ENCODE measurements at places on chromosomes 1 and 21.
A peak's percentile ranks its signal among the peaks of the same experiment; 100 is the strongest.

DNA sequence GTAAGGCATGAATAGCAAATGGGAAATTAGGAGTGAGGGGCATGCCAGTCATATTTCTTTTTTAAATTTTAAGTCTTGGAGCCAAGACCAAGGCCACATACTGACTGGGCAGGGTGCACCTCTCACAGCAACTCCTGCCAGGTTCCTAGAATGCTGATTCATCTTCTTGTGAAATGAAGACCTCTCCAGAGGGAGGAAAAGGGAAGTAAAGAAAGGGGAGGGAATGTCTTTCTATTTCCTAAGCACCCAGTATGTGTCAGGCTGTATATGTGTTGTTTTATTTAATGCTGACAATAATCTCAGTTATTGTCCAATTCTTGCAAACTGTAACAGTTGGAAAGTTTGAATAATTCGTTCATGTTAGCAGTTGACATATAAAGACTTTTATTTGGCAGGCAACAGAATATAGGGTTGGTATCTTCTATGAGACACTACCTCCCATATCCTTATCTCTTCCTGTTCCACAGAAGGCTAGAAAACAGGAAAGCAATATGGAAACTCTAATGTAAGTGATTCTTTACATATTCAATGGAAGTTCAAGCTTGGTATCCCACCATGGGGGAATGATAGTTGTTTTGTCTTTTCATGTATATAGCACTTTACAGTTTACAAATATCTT, 259.1 kb upstream of the USP24 start:
- DNase-seq = no peak

DNA sequence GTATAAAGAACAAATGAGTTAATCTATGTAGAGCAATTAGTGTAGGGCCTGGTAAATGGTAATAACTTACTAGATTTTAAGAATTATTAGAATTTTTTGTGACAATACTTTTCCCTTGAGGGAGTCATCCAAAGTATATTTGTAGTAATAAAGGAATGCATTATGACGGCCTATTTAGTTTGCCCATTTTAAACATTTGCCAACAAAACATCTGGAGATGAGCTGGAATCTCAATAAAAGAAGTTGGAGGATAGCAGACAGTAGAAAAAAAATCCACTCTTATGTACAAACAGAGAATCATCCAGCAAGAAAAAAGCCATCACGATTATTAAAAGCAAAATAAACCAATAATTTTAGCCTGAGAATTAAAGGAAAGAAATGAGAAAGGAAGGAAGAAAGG, 567.3 kb upstream of the ADAMTS5 start:
- DNase-seq = no peak

- no peak for DNase-seq
Observed at GRCh38 chr1:80656014-80656636, 1144.6 kb upstream of the ADGRL2 start.

DNA sequence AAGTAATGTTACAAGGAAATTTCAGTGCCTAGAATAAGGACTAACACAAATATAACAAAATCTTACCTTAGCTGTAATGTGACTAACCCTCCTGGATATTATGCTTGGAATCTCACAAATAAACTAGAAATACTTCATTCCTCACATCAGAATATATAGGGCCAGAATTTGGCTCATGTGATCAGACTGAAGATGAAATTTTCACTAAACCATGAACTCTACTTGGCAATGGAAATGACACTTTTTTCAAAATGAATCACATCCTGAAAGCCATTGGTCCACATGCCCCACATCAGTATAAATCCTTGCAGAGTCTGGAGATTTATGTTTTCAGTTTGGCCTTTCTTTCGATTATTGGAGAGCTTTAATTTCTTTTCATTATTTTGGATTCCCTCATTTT, 227.8 kb downstream of the NRIP1 start:
- DNase-seq = no peak

GRCh38 chr21:40164905-40165772, 297.9 kb downstream of the PCP4 start:
- DNase-seq = no peak

DNA sequence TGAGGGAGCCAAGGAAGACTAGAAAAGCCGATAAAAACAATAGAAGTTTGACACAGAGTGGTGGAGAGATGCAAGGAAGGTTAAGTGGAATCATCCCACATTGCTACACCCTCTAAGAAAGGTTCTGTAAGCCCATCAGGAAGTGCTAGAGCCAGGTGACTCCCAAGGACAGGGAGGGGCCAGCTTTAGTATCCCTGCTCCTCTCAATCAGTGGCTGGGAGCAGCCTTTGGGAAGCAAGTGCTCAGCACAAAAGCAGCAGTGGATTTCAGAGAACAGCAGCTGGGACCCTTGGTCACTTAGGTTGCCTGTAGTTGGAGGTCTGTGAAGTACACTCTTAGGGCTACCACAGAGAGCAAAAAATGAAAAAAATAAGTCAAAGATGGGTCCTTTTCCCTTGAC, 42.5 kb downstream of the NME7 start:
- no peak for DNase-seq

- no peak for DNase-seq
Observed at GRCh38 chr1:204549313-204549712, 33.1 kb downstream of the MDM4 start.

DNA sequence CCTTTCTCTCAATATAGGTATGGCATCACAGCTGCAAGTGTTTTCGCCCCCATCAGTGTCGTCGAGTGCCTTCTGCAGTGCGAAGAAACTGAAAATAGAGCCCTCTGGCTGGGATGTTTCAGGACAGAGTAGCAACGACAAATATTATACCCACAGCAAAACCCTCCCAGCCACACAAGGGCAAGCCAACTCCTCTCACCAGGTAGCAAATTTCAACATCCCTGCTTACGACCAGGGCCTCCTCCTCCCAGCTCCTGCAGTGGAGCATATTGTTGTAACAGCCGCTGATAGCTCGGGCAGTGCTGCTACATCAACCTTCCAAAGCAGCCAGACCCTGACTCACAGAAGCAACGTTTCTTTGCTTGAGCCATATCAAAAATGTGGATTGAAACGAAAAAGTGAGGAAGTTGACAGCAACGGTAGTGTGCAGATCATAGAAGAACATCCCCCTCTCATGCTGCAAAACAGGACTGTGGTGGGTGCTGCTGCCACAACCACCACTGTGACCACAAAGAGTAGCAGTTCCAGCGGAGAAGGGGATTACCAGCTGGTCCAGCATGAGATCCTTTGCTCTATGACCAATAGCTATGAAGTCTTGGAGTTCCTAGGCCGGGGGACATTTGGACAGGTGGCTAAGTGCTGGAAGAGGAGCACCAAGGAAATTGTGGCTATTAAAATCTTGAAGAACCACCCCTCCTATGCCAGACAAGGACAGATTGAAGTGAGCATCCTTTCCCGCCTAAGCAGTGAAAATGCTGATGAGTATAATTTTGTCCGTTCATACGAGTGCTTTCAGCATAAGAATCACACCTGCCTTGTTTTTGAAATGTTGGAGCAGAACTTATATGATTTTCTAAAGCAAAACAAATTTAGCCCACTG, 11.5 kb downstream of the HIPK1 start:
- peak; percentile 19 for DNase-seq

GRCh38 chr1:161209790-161210409, 5.2 kb upstream of the FCER1G start:
- DNase-seq = peak; percentile 50

GRCh38 chr1:17719874-17720273, 35.3 kb upstream of the ACTL8 start:
- DNase-seq = no peak

DNA sequence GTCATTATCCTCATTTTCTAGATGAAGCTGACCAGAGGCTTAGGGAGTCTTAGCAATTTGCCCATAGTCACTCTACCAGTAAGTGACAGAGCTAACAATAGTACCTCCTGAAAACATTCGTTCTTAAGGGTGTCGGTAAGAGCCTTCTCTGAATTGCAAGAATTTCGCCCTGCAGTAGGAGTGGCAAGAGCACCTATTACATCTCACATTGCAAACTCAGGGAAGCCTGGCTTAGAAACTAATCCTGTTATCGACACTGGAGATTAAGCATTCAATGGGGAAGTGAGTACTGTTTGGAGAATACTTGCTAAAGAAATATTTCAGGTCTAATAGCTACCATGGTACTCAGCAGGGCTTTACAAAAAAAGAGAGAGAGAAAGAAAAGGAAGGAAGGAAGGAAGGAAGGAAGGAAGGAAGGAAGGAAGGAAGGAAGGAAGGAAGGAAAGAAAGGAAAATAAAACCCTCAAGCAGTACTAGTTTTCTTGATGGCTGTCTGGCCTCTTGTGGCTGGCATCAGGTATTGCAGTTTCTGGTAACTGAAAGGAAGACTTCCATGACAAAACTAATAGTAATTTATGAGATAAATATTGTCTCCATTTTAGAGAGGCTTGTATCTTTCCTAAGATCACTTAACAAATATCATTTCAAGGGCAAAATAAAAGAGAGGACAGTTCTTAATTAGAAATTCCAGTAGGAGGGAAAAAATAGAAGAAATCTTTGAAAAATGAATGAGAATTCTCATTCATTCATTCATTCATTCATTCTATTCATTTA, 10.4 kb downstream of the C1orf226 start:
- DNase-seq = no peak

- no peak for DNase-seq
Observed at GRCh38 chr1:25864434-25864833, 5.2 kb upstream of the AUNIP start.

DNA sequence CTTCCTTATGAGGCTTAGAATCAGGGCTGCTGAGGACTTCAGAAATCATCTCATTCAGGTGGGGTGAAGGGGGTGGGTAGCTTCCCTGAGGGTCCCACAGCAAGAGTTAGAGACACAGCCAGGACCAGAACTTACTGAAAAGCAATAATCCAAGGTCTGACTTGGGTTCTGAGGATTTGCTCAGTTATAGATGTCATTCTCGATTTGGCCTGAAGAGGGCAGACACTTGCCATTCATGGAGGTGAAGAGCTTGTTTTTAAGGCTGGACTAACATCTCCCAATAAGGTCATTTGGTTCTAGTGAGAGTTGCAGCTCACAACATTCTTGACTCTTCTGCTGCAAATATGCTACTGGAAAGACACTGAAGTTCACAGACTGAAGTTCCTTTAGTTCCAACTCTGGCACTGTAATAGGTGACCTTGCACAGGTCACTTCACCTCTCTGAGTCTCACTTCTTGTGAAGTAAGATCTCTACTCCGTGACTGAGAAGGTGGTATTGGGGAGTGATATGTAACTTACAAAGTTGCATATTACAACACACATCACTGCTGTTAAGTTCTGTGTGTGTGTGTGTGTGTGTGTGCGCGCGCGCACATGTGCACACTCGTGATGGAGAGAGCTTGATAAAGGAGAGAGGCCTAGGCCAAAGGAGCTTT, 69.8 kb upstream of the DIRAS3 start:
- DNase-seq = no peak

DNA sequence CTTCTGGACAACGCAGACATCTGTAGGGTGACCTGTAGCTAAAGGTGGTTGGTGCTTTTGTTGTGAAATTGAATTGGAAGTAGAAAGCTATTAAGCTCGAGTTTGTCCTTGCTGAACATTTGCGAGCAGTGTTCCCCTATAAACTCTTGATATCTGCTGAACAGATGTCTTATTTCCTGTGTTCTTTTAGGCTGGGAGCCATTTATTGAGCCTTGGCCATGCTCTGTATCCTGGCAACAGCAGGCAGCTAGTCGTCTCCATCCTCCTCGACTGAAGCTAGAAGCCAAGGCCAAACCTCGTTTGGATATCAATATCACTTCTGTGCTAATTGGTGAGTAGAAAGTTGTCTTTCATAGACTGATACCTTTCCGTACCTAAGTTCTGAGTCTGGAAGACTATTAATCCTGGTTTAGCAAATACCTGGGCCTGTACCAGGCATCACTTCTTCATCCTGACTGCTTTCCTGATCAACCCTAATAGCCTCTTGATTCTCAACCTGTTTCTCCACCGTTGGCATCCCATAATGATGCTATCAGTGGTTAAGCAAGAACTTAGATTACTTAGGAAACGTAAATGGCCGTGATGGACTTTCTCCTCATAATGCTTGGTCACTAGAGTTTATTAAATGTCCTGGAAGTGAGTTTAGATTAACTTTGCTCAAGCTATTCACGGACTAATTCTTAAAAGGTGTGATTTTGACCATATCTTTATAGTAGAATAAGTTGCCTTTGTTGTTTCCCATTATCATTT, 103.4 kb downstream of the VPS13D start:
- DNase-seq = no peak

- no peak for DNase-seq
Observed at GRCh38 chr1:204274446-204274845, 60.7 kb upstream of the GOLT1A start.

GRCh38 chr1:223137455-223138085, 5.5 kb downstream of the TLR5 start:
- no peak for DNase-seq

DNA sequence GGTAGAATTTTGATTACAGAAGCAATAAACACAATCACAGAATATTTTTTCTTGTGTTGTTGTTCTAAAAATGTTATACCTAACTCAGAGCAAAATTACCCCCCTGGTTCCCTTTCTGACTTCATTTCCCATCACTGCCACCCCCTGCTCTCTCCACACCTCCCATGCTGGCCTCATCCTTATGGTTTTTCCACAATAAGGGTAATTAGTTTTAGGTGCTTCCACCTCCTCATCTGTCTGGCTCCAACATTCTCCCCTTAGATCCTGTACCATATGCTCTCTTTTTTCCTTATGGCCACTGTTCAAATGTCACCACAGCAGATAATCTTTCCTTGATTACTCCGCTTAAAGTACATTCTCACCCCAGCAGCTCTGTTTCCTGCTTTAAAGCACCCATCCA, 2208.6 kb downstream of the MRPL39 start:
- no peak for DNase-seq

- no peak for DNase-seq
Observed at GRCh38 chr1:9376430-9376829, 83.7 kb downstream of the SPSB1 start.

DNA sequence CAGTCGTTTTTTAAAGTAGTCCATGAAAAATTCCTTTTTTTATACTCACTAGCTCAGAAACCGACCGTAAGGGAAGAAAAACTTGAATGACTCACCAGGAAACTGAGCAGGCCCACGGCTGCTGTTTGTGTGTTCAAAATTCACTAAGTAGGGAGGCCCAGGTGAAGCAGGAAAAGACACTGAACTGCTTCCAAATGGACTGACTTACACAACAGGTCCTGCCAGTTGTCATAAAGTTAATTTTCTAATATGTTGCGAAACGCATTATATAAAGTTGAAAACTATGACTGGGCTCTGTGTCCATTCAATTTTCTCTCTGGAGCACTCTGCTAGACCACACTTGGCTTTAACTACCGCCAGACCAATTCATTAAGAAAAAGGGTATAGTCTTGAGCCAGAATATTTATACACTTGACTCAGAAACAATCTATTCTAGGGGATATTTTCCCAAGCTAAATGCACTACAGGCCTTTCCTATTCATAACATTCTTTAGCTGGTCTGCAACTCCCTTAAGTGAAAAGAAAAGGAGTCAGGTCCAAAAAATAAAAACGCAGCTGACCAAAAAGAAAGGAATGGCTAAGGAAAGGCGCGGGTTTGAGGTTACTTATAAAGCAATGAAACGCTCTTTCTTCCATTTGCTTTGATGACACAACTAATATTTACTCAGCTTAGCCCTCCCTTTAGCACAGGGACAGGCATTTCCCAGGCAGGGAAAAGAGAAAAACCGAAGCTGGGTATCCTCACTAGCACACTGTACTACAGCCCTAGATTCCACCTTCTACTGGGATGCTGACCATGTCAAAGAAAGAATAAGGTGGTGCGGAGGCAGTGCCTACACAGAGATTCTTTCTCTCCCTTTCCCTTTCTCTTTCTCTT, 306.3 kb upstream of the ESRRG start:
- DNase-seq = no peak
